ENCODE measurements at places on chromosomes 12 and 14.

DNA sequence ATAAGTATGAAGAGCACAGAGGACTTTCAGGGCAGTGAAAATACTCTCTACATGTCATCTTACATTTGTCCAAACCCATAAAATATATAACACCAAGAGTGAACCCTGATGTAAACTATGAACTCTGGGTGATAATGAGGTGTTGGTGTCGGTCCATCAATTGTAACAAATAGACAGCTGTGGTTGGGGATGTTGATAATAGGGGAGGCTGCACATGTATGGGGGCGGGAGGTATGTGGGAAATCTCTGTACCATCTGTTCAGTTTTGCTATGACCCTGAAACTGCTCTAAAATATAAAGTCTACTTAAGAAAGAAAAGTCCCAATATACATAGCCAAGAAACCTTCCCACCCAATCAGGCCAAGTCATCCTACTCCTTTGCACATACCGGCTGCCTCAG lies 88.5 kb downstream of the GPR135 start:
- no peak for DNase-seq

- DNase-seq: no peak
Measured at GRCh38 chr12:91887957-91888356, 257.7 kb downstream of the BTG1 start.

GRCh38 chr12:48454667-48455066 lies 17.7 kb upstream of the ANP32D start:
- DNase-seq: peak; percentile 17

- DNase-seq: no peak
Measured at GRCh38 chr12:20443255-20443654, 74.9 kb downstream of the PDE3A start.

- no peak for DNase-seq
Measured at GRCh38 chr12:96256672-96257361, 62.6 kb downstream of the ELK3 start.

GRCh38 chr12:1457901-1458300 lies 136.5 kb downstream of the FBXL14 start:
- peak; percentile 97 for DNase-seq

DNA sequence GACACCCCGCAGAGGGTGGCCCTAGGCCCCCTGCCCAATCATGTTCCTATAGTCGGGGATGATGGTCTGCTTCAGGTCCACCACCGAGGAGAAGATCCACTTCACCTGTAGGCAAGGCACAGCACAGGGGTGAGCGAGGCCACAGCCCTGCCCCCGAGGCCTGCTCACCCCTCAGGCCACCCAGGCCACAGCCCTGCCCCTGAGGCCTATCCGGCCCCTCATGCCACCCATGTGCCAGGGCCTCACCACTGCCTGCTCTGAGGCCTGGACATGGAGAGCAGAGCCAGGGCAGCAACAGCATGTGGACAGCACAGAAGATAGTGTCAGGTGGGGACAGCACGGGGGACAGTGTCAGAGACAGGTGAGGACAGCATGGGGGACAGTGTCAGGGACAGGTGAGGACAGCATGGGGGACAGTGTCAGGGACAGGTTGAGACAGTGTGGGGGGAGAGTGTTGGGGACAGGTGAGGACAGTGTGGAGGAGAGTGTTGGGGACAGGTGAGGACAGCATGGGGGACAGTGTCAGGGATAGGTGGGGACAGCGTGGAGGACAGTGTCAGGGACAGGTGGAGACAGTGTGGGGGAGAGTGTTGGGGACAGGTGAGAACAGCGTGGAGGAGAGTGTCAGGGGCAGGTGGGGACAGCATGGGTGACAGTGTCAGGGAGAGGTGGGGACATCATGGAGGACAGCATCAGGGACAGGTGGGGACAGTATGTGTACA lies 239.7 kb downstream of the TMEM121 start:
- no peak for DNase-seq

- peak; percentile 85 for DNase-seq
Measured at GRCh38 chr14:92670160-92670559, 78.3 kb downstream of the LGMN start.

DNA sequence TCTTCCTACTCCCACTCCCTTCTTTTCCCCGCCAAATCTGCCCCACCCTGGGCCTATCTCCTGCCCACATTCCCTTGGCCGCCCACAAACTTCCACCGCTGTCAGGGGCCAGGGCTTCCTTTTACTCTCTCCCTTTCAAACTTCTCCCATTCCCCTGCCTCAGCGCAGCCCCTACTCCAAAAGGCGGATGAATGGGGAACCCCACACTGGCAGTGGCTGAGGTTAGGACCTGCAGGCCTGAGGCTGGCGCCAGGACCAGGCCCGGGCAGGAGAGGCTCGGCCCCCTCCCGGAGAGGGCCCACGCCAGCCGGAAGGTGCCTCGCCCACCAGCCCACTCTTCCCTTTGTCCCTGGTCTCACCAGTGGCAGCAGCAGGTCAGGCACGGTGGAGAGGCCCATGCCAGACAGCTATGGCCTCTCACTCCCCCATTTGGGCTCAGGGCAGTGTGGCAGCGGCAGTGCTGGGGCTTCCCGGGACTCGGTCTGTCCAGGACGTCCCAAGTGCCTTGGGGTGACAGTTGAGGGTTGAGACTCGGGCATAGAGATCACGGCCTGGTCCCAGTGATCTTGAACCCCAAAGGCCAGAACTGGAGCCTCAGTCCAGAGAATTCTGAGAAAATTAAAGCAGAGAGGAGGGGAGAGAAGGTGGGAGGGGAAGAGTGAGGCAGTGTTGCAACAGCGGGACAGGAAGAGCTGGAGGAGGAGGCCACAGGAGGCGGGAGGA lies at the start of gene TNFRSF1A:
TNFRSF1A (minus strand) TSS at position 660 of the 723 bp plus-strand sequence; CDS start at position 398, 262 bp downstream.
- peak; percentile 88 for DNase-seq

DNA sequence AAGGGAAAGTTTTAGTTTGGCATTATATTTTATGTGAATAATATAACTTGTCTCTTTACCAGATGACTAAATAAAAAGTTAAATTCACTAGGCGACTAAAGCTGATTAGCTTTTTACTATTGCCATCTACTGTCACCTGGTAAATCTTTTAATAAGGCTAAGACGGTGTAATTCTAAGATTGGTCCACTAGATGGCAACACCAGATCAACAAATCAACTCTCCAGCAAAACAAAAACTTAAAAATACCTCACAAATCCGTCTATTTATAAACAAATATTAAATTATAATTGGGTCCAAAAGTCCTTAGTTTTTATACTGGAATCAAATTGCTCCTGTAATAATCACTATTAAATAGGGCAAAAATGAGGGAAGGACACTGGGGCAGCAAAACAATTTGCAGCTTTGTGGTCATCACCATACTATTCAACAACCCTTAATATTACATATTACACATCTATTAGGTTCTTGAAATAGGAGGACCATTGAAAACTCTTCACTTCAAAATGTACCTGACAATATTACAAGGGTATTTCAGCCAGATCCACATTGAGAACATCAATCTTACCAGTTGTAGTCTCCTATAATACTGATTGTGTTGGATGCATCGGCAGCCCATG lies 47.9 kb downstream of the GALC start:
- DNase-seq: peak; percentile 54

- no peak for DNase-seq
Measured at GRCh38 chr14:74140374-74140850, 55.7 kb downstream of the LIN52 start.

DNA sequence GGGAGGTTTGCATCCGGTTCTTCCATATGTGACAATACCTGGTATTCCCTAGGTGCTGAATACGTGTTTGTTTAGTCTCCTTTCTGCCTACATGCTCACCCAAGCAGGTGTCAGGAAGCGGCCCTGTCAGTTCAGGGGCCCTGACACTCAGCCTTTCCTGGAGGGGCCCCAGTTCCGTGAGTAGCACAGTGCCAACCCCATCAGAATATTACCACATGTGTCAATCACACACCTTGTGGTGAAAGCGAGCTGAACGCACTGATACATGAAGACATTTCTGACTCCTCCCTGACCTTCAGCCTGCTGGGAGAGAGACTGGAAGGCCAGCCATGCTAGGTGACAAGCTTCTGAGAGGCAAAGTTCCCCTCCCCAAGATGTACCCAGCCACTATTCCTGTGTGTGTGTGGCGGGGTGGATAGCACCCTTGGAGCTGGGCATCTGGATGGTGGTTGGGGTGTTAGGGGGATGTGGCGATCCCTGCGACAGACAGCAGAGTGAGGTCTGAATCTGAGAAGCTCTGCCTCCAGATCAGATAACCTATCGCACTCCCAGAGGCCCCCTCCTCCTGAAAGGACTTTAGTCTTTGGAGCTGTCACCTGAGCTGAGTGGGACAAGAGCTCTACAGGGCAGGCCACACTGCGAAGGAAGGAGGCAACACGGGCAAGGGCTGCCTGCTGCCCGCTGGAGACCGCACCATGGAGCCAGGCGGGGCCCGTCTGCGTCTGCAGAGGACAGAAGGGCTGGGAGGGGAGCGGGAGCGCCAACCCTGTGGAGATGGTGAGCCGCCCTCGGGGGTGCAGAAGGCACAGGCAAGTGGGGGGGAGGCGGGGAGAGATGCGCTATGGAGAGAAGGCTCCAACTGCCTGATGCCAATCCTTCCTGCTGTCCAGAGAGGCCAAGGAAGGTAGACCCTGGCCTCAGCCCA lies at the start of gene SOAT2:
SOAT2 (plus strand) TSS at position 604 of the 925 bp plus-strand sequence; CDS start at position 696, 92 bp downstream.
- no peak for DNase-seq

- DNase-seq: peak; percentile 54
Measured at GRCh38 chr12:121175383-121176119, 34.4 kb upstream of the P2RX4 start.

- DNase-seq: peak; percentile 14
Measured at GRCh38 chr12:48901278-48901677, 24.0 kb downstream of the FKBP11 start.

DNA sequence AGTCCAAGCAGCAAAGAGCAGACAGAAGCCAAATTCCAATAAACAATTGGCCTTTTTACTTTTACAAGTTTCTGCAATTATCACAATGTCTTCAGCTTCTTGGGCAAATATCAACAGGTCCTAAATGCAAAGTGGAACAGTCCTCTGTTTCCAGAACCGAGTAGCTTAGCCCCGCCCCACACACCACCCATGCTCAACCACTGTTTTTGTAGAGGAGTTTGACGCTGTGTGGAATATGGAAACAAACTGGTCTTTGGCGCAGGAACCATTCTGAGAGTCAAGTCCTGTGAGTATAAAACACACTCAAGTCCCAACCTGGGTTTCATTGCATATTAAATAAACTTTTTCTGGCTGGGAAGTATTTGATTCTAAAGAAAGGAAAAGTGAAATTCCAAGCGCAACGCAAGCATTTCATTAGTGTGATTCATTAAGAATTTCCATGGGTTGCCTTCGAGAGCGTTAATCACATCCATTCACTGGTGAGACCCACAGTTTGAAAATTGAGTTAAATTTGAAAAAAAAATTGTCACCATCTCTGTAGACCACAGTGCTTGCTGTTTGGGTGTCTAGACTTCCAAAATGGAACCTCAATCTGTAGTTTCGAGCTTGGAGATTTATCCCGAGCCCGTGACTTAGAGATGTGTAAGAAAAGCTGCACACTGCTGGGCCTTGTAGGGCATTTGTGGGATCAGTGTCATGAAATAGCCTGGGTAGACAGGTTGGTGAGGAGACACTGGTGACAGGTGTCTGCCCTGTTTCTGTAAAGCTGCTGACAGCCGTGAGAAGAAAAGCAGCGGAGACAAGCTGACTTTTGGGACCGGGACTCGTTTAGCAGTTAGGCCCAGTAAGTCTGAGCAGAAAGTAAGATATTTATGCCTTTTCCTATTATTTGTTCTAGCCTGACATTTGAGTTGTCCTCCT lies 96.1 kb downstream of the DAD1 start:
- no peak for DNase-seq

DNA sequence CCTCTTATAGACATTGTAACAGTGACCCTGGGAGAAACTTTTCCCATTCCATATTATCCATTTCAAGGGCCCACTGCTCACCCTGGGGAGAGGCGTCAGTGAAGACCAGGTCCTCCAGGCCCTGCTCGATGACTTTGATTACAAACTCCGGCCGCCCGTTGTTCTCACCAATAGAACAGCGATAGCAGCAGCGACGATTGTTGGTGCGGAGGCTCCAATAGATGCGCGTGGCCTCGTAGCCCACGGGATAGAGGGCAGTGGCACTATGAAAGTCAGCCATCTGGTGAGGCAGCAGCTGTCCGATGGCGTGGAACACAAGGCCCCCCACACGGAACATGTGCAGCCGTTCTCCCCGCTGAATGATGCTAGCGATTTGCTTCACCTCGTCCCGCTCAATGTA lies 7.5 kb upstream of the PRKAG1 start:
- no peak for DNase-seq

DNA sequence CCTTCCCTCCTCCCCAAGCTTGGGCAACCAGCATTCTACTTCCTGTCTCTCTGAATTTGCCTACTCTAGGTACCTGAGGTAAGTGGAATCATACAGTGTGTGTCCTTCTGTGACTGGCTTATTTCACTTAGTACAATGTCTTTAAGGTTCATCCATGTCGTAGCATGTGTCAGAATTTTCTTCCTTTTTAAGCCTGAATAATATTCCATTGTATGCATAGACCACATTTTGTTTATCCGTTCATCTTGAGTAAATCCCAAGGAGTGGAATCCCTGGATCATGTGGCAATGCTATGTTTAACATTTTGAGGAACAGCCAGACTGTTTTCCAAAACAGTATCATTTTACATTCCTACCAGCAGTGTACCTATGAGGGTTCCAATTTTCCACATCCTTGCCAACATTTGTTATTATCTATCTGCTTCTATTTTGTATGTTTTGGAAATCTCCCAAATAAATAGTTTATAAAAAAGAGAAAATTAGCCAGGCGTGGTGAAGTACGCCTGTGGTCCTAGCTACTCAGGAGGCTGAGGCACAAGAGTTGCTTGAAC lies 12.4 kb downstream of the HSP90AA1 start:
- DNase-seq: no peak

GRCh38 chr12:62537551-62537950 lies 70.9 kb downstream of the MON2 start:
- DNase-seq: peak; percentile 84

DNA sequence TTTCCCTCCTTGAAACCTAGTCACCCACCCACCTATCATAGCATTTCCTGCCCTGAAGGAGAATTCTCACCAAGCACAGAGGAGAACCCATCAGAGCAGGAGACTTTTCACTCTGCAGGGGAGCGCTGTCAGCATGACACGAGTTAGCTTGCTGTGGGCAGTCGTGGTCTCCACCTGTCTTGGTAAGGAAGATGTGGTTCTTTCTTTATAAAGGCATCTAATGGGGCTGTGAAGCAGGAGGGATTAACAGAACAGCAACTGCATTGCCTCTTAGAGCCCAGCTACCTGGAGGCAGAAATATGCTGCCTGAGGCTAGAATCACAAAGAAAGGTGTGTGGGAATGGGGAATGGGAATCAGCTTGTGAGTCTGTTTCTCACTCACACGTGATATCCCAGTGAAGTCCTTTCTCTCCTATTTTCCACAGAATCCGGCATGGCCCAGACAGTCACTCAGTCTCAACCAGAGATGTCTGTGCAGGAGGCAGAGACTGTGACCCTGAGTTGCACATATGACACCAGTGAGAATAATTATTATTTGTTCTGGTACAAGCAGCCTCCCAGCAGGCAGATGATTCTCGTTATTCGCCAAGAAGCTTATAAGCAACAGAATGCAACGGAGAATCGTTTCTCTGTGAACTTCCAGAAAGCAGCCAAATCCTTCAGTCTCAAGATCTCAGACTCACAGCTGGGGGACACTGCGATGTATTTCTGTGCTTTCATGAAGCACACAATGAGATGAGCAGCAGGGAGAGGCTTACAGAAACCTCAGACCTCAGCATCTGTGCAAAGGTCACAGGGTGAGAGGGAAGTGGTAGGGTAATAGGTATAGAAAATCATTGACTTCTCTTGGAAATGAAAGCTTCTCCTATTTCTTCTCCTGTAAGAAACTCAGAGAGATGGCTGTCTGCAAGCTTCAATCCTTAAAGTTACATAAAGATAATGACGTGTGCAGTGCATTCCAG lies 316.9 kb downstream of the DAD1 start:
- no peak for DNase-seq

GRCh38 chr12:1830981-1831963 lies 10.9 kb downstream of the LRTM2 start:
- DNase-seq: peak; percentile 68

- peak; percentile 70 for DNase-seq
Measured at GRCh38 chr12:14723763-14724162, 27.4 kb upstream of the GUCY2C start.
